Ascending aorta (tissue), 2 donors: ENCODE measurements at places on chromosomes 13 and 19.

- DNase-seq: no peak
Observed at GRCh38 chr19:15199661-15200552, 888 bp downstream of the NOTCH3 start.

DNA sequence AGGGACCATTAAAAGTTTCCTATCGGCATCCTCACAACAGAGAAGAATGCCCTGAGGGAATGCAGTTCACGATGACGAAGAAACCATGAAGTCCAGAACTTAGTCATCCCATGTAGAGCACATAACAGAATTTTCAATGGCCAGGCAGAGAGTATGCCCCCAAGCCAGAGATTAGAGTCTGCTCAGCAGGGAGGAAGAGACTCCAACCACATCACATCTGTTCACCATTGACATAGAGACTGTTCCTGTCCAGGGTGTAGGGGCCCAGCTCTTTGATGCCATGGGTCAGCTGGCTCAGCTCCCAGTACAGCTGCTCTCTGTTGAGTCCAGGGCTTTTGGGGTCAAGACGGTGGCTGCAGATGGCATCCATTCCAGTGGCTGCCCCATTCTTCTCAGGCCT, 68.2 kb downstream of the MBD3L1 start:
- DNase-seq: no peak

GRCh38 chr19:46218160-46218559, 11.4 kb upstream of the IGFL1 start:
- no peak for DNase-seq

DNA sequence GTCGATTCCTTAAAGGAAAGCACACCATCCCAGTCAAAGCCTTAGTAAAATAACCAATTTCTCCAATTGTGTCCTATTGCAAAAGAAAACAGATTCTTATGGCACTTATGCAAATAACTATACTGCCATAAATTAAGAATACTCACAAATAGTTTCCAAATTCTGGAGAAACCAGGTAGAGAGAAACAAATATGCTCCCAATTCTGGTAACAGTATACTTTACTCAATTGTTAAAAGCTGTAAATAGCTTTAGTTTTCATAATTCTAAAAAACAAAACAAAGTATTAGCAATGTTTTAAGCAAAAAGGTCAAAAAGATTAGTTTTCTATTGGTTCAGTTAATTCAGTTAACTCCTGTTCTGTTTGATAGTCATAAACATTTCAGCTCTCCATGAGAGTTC, 18.2 kb upstream of the UBAC2 start:
- no peak for DNase-seq

DNA sequence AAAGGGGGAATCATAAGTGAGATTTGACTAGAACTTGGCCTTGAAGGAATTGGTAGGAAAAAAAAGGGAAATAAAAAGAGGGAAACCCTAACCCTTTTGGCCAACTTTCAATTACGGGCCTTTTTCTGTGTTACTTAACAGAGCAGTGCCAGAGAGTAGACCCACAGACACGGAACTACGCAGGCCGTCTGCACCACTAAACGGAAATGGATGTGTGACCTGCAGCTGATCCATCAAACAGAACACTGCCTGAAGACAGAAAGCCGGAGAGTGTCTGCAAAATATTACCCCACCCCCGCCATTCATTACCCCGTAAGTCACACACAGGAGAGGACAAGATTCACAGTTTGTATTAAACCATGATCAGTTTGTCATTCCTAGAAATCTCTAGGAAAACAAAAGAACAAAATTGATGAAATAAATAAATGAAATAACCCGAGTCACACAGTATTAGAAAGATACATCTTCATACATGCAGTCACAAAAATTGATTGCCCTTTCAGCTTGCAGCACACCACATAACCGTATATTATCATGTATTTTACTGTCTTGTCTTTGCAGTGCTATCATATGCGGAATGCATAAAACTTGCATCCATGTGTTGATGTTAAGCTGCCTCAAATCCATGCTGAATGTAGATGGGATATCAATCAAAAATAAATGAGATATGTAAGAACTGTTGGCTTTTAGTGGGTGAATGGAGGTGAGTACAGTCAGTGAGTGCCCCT, 424.7 kb downstream of the IRS2 start:
- DNase-seq: no peak

- no peak for DNase-seq
Observed at GRCh38 chr13:98214707-98215106, 37.6 kb upstream of the RNF113B start.

DNA sequence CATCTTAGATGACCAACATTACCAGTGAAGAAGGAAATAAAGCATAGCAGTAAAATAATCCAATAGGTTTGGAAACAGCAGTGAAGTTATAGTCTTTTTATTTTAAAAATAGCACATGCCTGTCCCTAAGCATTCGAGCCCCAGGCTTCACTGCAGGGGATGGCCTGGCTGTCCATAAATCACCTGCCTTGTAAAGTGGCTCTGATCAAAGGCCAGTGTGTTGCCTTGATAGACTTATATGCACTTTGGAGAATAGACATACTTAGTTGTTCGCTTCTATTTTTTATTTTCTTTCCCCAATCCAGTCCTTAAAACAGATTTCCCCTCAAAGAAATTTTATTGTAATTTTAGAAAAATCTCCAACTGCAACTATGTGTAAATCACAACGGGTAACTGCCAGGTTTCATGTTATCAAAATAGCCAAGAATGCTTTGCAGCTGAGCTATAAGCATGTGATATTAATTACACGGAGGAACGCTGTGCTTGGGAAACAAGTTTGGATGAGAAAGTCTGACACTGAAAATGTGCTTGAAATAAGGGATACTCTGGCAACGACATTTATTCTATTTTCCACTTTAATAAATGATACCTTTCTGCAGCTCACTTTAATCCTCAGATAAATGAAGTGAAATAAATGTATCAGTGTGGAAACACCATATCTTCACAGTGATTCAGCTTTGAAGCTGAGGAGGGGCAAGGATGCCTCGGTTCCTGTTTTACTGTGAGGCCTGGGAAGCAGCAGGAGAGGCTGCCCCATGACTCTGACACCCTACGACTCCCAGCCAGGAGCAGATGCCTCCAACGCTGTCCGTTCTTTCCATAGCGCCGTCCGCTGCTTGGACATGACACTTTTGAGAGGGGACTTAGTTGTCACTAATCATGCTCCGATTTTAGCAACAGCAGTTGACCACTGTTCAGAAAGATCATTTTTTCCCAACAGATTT, 5.5 kb upstream of the METTL21C start:
- DNase-seq: no peak

DNA sequence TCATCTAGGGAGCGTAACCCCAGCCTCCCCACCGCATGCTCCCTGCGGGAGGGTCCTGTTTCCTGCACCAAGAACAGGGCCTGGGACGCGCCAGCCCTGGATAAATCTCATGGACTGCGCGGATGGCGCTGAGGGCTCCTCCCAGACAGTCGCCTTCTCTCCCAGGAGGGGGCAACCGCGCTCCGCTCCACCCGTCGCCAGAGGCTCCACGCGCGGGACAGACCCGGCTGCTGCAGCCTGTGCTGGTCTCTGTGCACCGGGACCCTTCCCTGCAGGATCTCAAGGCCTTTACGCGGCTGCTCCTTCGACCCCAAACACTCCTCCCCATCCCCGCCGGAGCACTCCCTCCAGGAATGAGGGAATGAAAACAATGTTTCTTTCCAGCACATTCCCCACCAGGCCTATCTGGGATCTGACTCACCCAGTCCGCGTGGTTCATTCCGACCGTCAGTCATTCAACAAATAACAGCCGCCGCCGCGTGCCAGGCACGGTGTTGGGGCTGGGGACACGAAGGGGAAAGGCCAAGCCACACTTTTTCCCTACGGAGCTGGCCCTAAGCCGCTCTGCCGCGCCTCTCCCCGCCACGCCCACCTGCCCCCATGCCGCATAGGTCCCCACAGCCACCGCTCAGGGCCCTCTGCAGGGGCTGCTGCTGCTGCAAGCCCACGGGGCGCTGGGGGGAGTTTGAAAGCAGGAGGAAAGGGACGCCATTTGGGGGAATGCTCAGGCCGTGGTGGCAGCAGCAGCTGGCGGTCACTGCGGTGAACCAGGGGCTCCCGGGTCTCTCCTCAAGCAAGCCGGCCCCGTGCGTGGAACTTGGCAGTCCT, 6.0 kb downstream of the PNMA8B start:
- DNase-seq: peak; percentile 47

DNA sequence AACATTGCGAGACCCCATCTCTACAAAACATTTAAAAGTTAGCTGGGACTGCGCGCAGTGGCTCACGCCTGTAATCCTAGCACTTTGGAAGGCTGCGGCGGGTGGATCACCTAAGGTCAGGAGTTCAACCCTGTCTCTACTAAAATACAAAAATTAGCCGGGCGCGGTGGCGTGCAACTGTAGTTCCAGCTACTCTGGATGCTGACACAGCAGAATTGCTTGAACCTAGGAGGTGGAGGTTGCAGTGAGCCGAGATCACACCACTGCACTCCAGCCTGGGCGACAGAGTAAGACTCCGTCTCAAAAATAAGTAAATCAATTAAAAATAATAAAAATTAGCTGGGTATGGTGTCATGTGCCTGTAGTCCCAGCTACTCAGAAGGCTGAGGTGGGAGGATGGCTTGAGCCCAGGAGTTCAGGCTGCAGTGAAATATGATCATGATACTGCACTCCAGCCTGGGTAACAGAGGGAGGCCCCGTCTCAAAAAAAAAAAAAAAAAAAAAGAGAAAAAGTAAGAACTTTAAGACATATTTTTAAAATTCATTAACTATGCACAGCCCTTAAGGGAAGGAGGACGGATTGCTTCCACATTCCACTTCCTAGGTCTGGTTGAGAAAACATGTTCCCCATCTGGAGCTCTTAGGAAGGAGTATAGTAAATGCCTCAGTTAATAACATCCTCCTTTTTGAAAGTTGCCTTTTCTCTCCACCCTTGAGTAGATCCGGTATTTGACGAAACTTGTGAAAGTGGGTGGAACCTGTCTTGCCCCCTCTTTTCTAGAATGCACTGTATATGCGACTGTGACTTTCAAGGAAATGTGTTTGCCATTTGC, 26.1 kb downstream of the EXOC3L2 start:
- no peak for DNase-seq

GRCh38 chr13:50668049-50668448, 175.4 kb downstream of the DLEU7 start:
- no peak for DNase-seq

- DNase-seq: no peak
Observed at GRCh38 chr13:110305949-110306339, 1.0 kb downstream of the COL4A1 start.
